ENCODE measurements at places on chromosomes 6 and 20.

GRCh38 chr20:3150908-3151307 lies 8.8 kb downstream of the FASTKD5 start:
- no peak for DNase-seq

- peak; percentile 64 for DNase-seq
Measured at GRCh38 chr6:85641897-85642773, 551 bp downstream of the SYNCRIP start.

DNA sequence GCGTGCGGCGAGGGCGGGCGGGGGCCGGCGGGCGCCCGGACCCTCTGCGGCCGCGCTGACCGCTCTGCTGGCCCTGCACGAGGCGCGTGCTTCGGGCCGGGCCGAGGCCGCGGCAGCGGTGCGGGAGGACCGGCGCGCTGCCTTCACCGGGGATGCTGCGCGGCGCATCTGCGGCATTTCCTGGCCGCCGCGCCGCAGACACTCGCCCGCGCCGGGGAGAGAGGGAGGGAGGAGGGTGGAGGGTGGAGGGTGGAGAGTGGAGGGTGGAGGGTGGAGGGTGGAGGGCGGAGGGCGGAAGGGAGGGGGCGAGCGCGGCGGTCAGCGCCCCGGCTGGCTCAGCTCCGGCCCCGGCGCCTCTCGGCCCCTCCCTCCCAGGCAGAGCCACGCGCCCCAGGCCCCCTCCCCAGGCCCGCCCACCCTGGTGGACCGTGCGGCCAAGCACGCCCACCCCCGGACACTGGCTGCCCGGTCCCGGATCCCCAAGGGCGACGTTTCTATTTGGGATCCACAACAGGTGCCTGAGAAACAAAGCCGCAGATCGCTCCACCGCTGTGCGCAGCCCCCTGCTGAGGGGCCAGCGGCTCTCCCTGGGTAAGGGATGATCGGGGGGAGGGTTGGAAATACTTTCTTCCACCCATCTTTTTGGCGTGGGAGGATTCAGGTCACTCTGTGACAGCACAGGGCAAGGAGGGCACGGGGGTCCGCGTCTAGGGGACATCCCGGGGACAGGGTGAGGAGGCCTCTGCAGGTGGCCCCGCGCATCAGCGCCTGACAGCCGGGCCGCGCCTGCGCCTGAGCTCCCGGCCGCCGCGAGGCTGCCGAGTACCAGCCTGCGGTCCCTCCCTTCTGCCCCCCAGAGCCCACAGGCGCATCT lies 111.2 kb upstream of the BEND6 start:
- peak; percentile 36 for DNase-seq

DNA sequence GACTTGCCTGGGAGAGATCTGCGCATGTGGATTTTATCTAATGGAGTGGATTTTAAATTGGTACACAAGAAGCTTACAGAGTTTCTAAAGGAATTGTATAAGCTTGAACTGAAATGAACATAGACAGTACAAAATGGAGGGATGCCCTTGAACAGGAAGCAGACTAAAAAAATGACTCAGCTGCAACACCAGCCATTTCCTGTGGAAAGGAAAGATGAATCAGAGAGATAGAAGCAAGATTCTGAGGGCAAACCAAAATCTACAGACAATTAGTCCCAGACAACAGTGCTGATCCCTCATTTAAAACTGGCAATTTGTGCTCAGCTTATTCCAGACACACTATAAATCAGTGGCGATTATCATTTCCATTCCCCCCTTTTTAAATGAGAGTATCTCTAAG lies 114.6 kb upstream of the TCF21 start:
- DNase-seq = no peak

DNA sequence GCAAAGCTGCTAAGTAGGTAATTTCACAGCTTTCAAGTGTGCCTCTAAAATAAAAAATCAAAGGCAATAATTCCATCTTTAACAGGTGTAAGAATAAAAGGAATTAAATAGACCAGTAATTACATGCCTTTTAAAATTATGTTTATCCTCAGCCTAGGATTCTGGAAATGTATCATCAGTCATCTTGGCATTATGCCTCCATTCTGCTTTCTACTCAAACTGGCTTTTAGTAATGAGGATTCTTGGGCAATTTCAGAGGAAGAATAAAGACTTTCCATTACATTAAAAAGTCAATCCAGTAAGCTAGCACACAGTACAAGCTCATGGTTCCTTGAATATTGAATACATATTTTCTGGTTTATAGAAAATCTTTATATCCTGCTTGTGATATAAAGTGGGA lies 44.7 kb downstream of the GSTA2 start:
- DNase-seq = no peak

GRCh38 chr20:50308166-50308512 lies 117.5 kb downstream of the CEBPB start:
- no peak for DNase-seq
